Upper lobe of left lung (tissue), 6 donors: ENCODE measurements at places on chromosomes 7 and 10.

GRCh38 chr7:1567896-1568510 lies 1.8 kb downstream of the PSMG3 start:
- H3K4me1 ChIP-seq: peaks cover 23% of the 10 kb centered on the region
- H3K36me3 ChIP-seq: peaks cover 19% of the 10 kb centered on the region
- no peak for DNase-seq
- H3K4me3 ChIP-seq: no peak overlapping the region
- no peaks in the 10 kb centered on the region for H3K27me3 ChIP-seq

GRCh38 chr10:78209970-78210369 lies 176.3 kb downstream of the RPS24 start:
- no peaks in the 10 kb centered on the region for H3K4me1 ChIP-seq
- no peak overlapping the region for H3K4me3 ChIP-seq
- no peaks in the 10 kb centered on the region for H3K36me3 ChIP-seq
- no peaks in the 10 kb centered on the region for H3K27me3 ChIP-seq
- H3K27ac ChIP-seq: no peak overlapping the region

DNA sequence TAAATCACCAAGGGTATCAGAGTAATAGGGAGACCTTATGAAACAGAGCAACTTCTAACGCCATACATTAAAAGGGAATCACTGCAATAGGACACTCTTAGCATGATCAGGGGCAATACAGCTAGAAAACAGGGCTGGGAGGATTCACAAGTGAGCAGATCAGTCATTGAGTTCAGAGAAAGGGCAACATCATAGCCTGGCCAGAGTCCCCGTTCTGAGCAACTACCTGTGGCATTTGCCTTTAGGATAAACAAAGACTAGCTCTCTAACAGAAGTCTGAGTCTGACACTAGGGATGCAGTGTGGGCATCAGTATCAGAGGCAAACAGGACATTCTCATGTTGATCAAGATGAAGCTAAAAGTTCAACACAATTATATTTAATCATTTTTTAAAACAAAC lies 297.9 kb downstream of the DGKB start:
- no peaks in the 10 kb centered on the region for H3K4me1 ChIP-seq
- DNase-seq: no peak
- H3K27me3 ChIP-seq: no peaks in the 10 kb centered on the region

- peaks cover 19% of the 10 kb centered on the region for H3K4me1 ChIP-seq
- H3K36me3 ChIP-seq: no peaks in the 10 kb centered on the region
- H3K27ac ChIP-seq: no peak overlapping the region
- no peaks in the 10 kb centered on the region for H3K27me3 ChIP-seq
- H3K4me3 ChIP-seq: no peak overlapping the region
These were observed 28.3 kb downstream of the EXOC6 start for GRCh38 chr10:92876509-92877036.

GRCh38 chr10:80492848-80493521 lies 38.9 kb downstream of the TSPAN14 start:
- no peak for DNase-seq
- H3K4me3 ChIP-seq: no peak overlapping the region
- H3K36me3 ChIP-seq: peaks cover 50% of the 10 kb centered on the region
- H3K4me1 ChIP-seq: peaks cover 96% of the 10 kb centered on the region

DNA sequence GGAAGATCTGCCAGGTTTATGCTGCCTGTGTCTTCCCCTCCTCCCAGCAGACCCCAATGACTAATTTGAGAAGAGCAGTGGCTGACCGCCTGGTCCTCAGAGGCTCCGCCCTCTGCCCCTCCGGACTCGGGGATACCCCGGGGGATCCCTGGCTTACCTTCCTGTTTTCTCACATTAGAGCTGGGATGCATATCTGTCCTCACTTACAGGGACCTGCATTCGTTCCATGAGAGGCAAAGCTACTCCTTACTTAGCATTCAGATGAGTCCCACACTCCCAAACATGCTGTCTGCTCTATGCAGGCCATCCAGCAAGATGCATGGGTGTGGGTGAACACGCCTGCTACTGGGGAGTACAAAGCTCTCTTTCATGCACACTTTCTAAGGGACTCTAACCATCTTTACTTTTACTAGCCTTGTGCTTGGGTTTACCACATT lies 24.0 kb downstream of the VOPP1 start:
- no peaks in the 10 kb centered on the region for H3K36me3 ChIP-seq
- no peak for DNase-seq
- H3K4me3 ChIP-seq: no peak overlapping the region
- peaks cover 30% of the 10 kb centered on the region for H3K4me1 ChIP-seq
- no peak overlapping the region for H3K27ac ChIP-seq

DNA sequence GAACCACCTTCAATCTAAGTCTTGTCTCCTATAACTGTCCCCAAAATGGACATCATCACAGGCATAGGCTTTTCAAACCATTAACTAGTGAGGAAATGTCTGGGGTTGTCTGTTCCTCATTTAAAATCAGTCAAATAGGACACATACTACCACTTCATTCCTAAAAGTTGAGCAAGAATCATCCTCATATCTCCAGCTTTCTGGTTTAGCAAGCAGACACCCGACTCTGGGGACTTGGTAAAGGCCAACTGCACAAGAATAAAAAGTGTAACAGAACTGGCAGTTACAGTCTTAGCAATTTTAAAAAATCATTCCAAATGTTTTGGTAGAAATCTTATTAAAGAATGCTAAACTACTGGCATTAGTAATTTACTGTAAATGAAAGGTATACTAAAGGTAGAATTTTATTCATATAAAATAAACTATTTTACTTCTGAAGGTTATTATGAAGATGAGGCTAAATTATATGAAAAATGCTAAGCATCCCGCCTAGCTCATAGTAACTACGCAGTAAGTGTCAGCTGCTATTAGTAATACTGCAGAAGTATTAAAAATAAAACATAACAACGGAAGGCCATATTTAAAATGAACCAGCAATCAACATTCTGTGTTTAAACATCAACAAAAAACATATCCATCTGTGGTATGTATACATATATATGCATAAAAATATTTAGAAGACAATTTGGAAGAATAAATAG lies 60.8 kb downstream of the ZNF438 start:
- H3K4me1 ChIP-seq: no peaks in the 10 kb centered on the region
- no peaks in the 10 kb centered on the region for H3K27me3 ChIP-seq
- no peak overlapping the region for H3K27ac ChIP-seq
- DNase-seq: no peak

GRCh38 chr10:25453619-25454018 lies 278.8 kb downstream of the GPR158 start:
- H3K4me1 ChIP-seq: no peaks in the 10 kb centered on the region
- H3K27me3 ChIP-seq: no peaks in the 10 kb centered on the region
- no peak overlapping the region for H3K27ac ChIP-seq

DNA sequence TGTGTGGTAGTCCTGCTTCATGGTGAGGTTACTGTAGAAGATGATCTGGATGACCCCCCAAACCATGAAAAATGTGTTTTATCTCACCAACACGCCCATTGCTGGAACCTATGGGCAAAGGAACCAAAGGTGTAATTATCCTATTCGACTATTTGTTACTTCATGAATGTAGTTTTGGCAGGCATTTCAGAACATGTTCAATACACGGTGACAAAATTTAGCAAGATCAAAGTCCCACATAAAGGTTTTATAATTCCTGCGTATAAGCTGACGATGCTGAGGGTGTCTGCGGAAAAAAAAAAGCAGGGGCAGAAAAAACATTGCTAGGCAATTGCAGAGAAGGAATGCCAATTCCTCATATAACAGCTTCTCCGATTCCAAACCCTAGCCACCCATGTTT lies 13.3 kb downstream of the RAPGEF5 start:
- no peak for DNase-seq
- H3K36me3 ChIP-seq: no peaks in the 10 kb centered on the region
- H3K27ac ChIP-seq: no peak overlapping the region
- peaks cover 14% of the 10 kb centered on the region for H3K4me1 ChIP-seq
